ENCODE measurements at places on chromosomes 11 and 22. TPM values are rescaled to one million over a fixed set of nuclear protein-coding genes. Genes with fewer than 3 reads are reported as not detected.

C11orf87 gene
- total RNA-seq = 0.09 TPM

MRGPRE gene
- not detected for total RNA-seq

LRRC4C gene
- total RNA-seq = 2.3 TPM

SYT7 gene
- total RNA-seq = 0.93 TPM

CECR2 gene
- 10.3 TPM for total RNA-seq

C11orf52 gene
- total RNA-seq = 0.93 TPM

FGF19 gene
- 0.44 TPM for total RNA-seq

SERPING1 gene
- total RNA-seq = 31.4 TPM

PRG3 gene
- total RNA-seq = 0.22 TPM

LYVE1 gene
- total RNA-seq = 52.2 TPM

PRSS23 gene
- 31.4 TPM for total RNA-seq

OR5B17 gene
- total RNA-seq = not detected

PLAAT2 gene
- not detected for total RNA-seq

ABTB2 gene
- total RNA-seq = 3.5 TPM

OR8G5 gene
- total RNA-seq = not detected

PACSIN3 gene
- total RNA-seq = 215 TPM

KRTAP5-8 gene
- not detected for total RNA-seq

CEP126 gene
- 3.5 TPM for total RNA-seq

TTC36 gene
- 1.1 TPM for total RNA-seq

RASSF10 gene
- 0.35 TPM for total RNA-seq

CRYBB3 gene
- 0.13 TPM for total RNA-seq

OR4A16 gene
- total RNA-seq = not detected

OR52I2 gene
- total RNA-seq = not detected

IFTAP gene
- 54.5 TPM for total RNA-seq

EI24 gene
- 40.3 TPM for total RNA-seq

RGL4 gene
- 0.13 TPM for total RNA-seq

ACRV1 gene
- not detected for total RNA-seq

LSP1 gene
- 43.4 TPM for total RNA-seq

All from muscle of leg (tissue), 16 donors.